Left lung (tissue), 14 donors: ENCODE measurements at places on chromosomes 16 and 17.

- H3K4me1 ChIP-seq, result peaks cover 4% of the 10 kb centered on the region
- H3K4me3 ChIP-seq, result peak overlapping the region; percentile 47
- H3K27me3 ChIP-seq, result no peaks in the 10 kb centered on the region
- peaks cover 14% of the 10 kb centered on the region for H3K36me3 ChIP-seq
- no peak for DNase-seq
Measured at GRCh38 chr17:15261258-15261801, 3.8 kb downstream of the PMP22 start.

DNA sequence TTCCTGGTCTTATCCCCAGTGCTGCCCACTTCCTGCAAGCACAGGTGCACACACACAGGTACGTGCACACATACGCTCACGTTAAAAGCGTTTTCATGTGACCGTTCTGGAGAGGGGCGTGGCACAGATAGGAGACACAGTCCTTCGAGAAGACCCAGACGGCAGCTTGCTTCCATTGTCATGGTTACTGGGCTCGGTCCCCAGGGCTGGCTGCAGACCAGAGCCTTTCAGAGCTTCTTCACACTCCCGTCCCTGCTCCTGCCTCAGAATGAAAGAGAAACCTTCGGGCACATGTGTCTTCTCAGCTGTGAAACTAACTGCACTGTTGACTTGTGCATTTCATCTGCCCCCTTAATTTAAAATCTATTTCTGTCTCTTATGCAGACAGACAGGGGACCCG lies 154.2 kb downstream of the PITPNC1 start:
- no peak overlapping the region for H3K27ac ChIP-seq
- H3K36me3 ChIP-seq, result no peaks in the 10 kb centered on the region
- no peaks in the 10 kb centered on the region for H3K27me3 ChIP-seq
- peaks cover 33% of the 10 kb centered on the region for H3K4me1 ChIP-seq
- no peak overlapping the region for H3K4me3 ChIP-seq
- DNase-seq, result no peak

GRCh38 chr16:74213372-74213771 lies 83.2 kb upstream of the PSMD7 start:
- no peak overlapping the region for H3K4me3 ChIP-seq
- H3K27ac ChIP-seq, result no peak overlapping the region
- H3K36me3 ChIP-seq, result no peaks in the 10 kb centered on the region
- no peak for DNase-seq

DNA sequence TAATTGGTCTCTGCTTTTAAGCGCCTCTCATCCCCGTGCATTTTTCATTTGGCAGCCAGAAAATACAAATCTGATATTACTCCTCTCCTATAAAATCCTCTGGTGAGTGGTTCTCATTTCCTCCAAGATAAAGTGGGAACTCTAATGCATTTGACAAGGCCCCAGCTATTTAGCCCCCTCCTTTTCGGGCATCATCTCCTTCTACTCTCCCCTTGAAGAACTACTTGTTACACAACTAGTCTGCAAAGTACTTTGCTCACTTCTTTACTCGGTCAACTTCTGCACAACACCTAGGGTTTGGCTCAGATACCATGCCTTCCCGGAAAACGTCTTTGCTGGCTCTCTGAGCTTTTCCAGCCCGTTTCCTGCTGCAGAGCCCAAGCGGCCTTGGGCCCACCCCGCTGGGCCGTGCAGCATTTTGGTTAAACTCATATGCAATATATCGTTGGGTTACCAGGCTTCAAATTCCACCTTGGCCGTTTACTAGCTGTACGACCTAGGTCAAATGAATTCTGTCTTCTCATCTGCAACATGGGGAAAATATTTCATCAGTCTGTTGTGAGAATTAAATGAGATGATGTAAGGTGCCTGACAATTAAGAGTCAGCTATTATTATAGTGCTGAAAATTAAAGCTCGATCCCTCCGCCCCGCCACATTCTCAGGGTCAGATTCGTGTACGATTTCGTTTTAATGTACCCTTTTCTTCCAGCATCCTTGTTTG lies 883 bp upstream of the TAF15 start:
- H3K27ac ChIP-seq, result peak overlapping the region; percentile 95
- no peaks in the 10 kb centered on the region for H3K36me3 ChIP-seq
- peak overlapping the region; percentile 89 for H3K4me3 ChIP-seq
- DNase-seq, result no peak

GRCh38 chr17:17351356-17351891 lies 48.3 kb downstream of the NT5M start:
- no peak overlapping the region for H3K27ac ChIP-seq
- H3K4me1 ChIP-seq, result peaks cover 6% of the 10 kb centered on the region
- H3K27me3 ChIP-seq, result peaks cover 17% of the 10 kb centered on the region
- H3K4me3 ChIP-seq, result no peak overlapping the region
- no peak for DNase-seq

- H3K27me3 ChIP-seq, result no peaks in the 10 kb centered on the region
- H3K36me3 ChIP-seq, result peaks cover 48% of the 10 kb centered on the region
- peaks cover 9% of the 10 kb centered on the region for H3K4me1 ChIP-seq
- H3K4me3 ChIP-seq, result no peak overlapping the region
- no peak overlapping the region for H3K27ac ChIP-seq
Measured at GRCh38 chr17:82718986-82719685, 2.6 kb downstream of the FN3KRP start.

DNA sequence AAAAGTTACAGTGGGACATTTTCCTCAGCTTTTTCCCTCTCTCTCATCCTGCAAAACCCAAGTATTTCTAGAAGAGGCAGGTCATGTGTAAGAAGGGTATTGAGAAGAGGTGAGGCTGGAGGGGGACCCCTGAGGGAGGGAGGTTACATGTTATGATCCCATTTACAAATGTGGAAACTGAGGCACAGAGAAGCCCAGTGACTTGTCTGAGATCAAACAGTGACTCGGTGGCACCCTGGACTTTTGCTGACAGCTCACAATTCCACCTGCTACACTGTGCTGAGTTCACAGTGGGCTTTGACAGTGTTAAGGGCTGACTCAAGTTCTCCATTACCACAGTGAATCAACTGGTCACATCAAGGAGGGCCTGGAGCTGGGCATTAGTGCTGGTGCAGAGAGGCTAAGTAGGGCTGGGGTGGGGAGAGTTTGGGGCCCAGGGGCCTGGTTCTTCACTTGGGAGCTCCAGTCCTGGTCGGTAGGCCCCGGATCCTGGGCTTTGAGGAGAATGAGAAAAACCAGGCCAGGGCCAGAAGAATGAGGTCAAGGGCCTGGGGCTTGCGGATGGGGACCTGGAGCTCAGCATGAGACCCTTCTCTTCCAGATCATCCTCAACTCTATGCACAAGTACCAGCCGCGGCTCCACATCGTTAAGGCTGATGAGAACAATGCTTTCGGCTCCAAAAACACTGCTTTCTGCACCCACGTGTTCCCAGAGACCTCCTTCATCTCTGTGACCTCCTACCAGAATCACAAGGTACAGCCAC lies 26.0 kb downstream of the TBX4 start:
- H3K36me3 ChIP-seq, result no peaks in the 10 kb centered on the region
- H3K27me3 ChIP-seq, result peaks cover 13% of the 10 kb centered on the region
- H3K4me1 ChIP-seq, result peaks cover 3% of the 10 kb centered on the region
- no peak overlapping the region for H3K27ac ChIP-seq
